ENCODE measurements at places on chromosomes 3 and 15. TPM values are rescaled to one million over a fixed set of nuclear protein-coding genes. Genes with fewer than 3 reads are reported as not detected.

The LMAN1L gene
- 0.18 TPM for polyA plus RNA-seq

The PRICKLE2 gene
- polyA plus RNA-seq = 33.6 TPM

The TGM4 gene
- 0.03 TPM for polyA plus RNA-seq

The BFSP2 gene
- not detected for polyA plus RNA-seq

GRCh38 chr15:68304589-68305337 lies 27.2 kb downstream of the FEM1B start:
- DNase-seq = no peak

GRCh38 chr3:48493203-48493501 lies 10.8 kb downstream of the SHISA5 start:
- no peak for DNase-seq

DNA sequence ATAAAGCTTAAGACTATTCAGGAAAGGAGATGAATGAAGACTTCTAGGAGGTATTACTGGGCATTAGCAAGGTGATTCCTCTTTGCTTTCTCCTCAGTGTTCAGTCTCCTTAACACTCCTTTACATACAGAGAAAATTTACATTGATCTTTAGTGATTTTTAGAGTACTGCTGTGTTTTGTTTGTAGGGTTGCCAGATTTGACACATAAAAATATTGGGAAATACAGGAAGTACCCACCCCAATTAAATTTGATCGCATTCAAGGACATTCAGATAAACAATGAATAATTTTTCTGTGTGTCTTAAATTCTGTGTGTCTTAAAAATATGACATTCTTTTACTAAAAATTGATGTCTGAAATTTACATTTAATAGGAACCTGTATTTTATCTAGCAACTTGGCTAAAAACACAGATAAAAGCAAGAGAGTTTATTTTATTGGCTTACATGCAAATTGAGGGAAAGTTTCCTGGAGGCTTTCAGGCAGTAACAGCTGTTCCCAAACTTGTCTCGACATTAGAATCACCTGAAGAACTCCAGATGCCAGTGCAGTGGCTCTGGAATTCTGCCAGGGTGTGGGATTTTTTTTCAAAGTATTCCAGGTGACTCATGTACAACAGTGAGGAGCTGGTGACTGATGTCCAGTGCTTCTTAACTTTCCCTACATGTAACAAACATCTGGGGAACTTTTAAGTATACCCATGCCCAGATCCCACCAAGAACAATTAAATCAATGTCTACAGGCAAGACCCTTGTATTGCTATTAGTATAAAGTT lies 23.4 kb upstream of the PLOD2 start:
- no peak for DNase-seq

- DNase-seq = no peak
Measured at GRCh38 chr3:159852821-159853505, 135.7 kb upstream of the IL12A start.

GRCh38 chr3:191345334-191345733 lies 15.0 kb upstream of the UTS2B start:
- DNase-seq = no peak

DNA sequence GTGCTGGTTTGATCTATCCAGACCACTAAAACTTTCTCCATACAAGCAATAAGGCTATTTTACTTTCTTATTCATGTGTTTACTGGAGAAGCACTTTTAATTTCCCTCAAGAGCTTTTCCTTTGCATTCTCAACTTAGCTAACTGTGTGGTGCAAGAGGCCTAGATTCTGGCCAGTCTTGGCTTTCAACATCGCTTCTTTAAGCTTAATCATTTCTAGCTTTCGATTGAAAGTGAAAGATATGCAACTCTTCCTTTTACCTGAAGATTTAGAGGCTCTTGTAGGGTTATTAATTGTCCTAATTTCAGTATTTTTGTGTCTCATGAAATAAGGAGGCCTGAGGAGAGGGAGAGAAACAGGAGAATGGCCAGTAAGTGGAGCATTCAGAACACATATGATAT lies 234.8 kb upstream of the GADL1 start:
- DNase-seq = no peak

- DNase-seq = no peak
Measured at GRCh38 chr3:129233538-129233937, 15.9 kb upstream of the COPG1 start.

DNA sequence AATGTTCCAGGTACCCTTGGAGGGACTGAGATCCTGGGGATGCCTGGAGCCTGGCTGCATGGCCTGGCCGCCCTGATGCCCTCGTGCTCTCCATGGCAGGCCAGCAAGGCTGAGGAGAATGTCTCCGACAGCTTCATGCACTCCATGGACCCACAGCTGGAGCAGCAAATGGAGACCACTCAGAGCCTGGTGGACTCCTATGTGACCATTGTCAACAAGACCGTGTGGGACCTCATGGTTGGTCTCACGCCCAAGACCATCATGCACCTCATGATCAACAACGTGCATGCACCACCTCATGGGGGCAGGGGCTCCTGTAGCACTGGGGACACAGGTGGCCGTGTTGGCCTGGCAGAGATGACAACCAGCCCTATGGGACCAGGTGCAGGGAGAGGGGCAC lies 19.7 kb downstream of the GOLGA6A start:
- DNase-seq = no peak

DNA sequence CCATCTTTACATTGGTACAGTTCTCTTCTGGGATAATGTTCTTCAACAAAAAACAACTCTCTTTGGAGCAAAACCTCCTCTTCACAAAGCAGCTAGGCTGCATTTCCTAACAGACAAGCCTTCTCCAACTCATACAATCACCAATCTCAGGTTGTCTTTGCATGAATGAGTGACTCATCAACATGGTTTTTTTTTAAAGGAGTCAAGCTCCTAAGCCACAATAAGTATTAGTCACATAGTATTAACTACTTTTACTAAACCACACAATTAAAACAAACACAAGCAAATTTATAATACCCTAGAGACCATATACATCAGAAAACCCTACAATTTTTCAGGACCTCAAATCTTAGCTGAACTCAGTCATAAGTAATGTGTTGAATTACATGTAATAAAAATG lies 137.4 kb downstream of the TBC1D5 start:
- no peak for DNase-seq
